Choroid plexus epithelial cell (primary cell): ENCODE measurements at places on chromosomes 11 and 22.

DNA sequence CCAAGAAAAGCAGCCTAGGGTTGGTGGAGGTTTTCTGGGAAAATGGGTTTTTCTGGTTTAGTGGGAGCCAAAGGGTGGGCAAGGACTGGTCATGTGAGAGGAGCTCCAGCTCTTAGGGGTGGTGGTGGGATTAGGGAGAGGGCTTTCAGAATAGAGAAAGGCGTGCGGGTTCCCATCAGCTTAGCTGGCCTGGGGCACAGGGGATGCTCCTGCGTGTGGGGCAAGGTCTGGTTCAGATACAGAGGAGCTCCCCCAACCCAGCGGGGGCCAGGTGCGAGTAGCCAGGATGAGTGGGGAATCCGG, 644 bp downstream of the TMEM134 start:
- DNase-seq = no peak

DNA sequence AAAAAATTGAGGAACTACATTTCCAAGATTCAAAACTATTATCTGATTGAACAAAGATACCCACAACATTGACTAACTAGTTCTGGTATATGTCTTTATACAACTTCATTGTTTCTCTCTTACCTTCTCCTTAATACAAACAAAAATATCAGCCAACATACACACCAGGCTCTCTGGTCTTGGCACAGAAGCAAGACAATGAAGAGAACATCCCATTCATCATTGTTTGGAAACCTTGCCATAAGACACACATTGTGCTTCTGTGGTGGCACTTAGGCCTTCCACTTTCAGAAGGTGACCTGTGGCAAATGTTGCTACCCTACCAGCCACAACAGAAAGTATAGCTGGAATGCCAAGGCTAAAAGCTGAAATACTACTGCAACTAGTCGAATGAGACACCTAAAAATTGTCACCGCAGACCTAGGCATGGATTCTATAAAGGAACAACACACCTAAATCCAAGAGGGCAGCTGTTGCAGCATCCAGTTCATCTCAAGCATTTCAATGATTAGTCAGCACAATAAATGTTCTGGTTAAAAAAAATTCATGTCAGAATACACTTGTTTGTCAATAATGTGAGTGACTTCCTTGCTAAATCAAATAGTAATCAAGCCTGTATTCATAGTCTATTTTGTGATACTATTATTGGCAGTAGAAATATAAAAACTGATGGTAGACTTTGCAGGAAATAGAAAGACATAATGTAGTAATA, 26.3 kb downstream of the MAP6 start:
- no peak for DNase-seq

GRCh38 chr11:520428-521176, 13.6 kb upstream of the RNH1 start:
- no peak for DNase-seq

- peak; percentile 57 for DNase-seq
These were observed 134.2 kb downstream of the RBFOX2 start for GRCh38 chr22:35894464-35894878.

DNA sequence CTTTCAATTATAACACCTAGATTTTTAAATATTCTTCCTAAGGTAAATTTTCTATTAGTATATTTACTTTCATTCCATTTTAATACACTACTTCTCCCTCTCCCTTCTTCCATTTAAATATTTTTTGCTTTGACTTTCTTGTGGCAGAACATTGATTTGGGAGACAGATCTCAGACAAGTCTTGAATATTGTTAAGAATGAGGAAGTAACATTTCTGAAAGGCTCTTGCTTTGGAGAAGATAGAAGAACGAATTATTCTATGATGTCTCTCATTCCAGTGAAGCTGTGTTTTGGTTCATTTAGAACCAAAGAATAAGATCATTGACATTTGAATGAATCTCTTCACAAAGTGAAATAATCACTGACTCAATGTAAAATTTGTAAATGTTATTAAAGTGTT, 2.4 kb downstream of the IPO7 start:
- DNase-seq = no peak

DNA sequence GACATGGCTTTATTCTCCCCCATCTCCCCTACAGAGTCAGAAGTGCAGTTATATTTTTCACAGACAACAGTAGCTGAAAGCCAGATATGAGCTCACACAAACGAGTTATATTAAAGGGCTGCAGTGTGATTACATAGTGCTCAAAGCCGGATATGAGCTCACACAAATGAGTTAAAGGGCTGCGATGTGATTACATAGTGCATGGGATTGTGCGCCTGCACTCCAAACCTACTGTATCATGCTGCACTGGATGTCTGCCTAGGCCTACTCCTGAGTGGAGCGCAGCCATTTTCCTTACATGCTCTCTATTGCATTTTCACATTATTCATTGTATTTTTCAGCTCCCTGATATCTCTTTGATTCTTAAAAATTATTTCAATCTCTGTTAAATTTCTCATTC, 414.6 kb upstream of the LARGE1 start:
- DNase-seq = peak; percentile 0

DNA sequence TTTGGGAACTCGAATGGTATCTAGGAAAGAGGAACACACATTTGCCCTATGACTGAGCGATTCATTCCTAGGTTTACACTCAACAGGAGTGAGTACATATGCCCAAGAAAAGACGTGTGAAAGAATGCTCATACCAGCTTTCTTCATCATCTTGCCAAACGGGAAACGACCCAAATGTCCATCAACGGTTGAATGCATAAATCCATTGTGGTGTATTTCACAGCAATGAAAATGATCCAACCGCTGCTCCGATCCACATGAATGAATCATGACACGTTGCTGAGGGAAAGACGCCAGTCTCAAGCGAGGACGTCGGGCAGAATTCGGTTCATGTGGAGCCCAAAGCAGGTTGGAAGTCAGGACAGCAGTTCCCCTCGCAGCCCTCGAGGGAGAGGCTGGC, 71.5 kb downstream of the CYTH4 start:
- no peak for DNase-seq

DNA sequence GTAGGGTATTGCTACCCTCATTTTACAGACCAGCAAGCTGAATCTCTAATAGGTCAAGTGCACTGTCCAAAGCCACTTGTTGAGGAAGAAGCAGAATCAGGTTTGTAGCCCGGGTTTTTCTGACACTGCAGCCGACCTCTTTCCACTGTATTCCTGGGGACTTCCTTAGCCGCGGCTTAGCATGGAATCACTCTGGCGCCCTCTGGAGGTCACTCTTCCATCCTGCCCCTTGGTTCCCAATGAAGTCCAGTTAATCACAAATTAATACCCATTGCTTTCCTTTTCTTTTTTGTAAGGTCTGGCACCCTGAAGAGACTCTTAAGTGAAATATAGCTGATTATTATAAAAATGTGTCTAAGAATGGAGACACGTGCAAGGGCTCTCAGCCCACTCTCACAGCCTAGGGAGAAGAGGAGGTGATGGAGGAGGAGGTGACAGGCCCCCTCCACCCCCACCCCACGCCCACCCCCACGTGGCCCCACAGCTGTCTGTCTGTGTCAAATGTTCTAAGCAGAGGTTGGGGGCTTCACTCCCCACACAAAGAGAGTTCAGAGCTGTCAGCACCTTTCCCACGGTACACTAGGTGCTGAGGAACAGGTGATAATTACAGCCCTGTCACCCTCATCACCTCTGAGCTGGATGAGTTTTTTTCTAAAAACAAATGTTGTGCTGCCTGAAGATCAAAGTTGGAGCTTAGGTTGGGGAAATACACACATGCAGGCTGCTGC, 57.7 kb upstream of the DRD2 start:
- DNase-seq = peak; percentile 87

GRCh38 chr22:37630839-37631435, 8.5 kb upstream of the SH3BP1 start:
- DNase-seq = peak; percentile 42

DNA sequence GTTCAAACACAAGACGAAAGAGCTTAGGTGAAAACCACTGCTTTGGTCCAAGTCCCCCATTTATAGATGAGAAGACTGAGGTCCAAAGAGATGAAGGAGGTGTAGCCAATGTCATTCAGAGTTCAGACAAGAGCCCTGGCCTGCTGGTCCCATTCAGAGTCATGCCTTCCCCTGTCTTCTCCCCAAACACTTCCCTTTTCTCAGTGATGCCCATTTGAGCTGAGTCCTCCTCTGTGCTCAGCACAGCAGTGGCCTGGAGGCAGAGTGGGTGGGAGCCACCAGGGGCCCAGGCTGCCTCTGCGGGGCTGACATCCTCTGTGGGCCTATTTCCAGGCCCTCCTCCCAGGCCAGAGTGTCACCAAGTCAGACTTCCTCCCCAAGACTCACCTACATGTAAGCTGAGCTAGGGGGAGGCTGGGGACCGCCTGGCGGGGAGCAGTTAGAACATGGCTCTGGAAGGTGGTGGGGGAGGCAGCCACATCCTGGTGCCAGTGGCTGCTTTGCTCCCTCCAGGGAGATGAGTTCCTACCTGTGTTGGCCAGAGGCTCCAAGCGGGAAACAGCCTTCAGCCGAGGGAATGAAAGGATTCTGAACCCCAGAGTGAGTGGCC, 22.4 kb upstream of the LRRC10B start:
- no peak for DNase-seq
